Activated CD4-positive, alpha-beta T cell treated with anti-CD3 and anti-CD28 coated beads, Interleukin-2, Interleukin-6, amounts not matched to agents 100 ng/mL and 50 ng/mL, durations not matched to agents 16 hours and 8 hours (primary cell): ENCODE measurements at places on chromosomes 5 and 9.

DNA sequence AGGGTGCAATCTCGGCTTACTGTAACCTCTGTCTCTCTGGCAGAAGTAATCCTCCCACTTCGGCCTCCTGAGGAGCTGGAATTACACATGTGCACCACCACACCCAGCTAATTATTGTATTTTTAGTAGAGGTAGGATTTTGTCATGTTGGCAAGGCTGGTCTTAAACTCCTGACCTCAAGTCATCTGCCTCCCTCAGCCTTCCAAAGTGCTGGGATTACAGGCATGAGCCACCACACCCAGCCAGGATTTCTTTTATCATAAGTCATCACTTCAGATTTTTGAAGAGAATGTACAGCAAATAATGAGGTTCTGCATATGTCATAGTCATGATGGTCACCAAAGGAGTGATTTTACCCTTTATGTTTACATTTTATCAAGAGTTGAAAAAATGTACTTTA is 108.1 kb downstream of the GCNT1 start:
- no peak for DNase-seq

GRCh38 chr5:137336565-137337120 is 162.5 kb downstream of the SPOCK1 start:
- DNase-seq = no peak

GRCh38 chr5:67283275-67283987 is 86.8 kb upstream of the CD180 start:
- no peak for DNase-seq

GRCh38 chr9:31136524-31136923 is 1247.9 kb upstream of the ACO1 start:
- DNase-seq = no peak

GRCh38 chr9:78997296-78997695 is 574.5 kb upstream of the TLE4 start:
- DNase-seq = no peak

DNA sequence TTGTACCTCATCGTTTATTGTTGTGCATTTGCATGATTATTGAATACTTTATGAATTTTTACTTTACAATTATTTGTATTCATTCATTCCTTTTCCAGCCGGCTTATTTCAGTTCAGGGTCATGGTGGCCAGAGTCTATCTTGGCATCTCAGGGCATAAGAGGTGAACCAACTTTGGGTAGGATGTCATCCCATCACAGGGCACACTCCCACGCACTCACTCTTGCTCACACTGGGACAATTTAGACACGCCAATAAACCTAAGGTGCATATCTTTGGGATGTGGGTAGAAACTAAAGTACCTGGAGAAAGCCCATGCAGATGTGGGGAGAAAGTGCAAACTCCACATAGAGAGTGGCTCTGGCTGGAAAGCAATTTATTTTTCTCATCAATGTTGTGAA is 158.1 kb upstream of the MAST4 start:
- no peak for DNase-seq

- DNase-seq = no peak
Measured at GRCh38 chr9:133107961-133108793, 12.9 kb downstream of the RALGDS start.

DNA sequence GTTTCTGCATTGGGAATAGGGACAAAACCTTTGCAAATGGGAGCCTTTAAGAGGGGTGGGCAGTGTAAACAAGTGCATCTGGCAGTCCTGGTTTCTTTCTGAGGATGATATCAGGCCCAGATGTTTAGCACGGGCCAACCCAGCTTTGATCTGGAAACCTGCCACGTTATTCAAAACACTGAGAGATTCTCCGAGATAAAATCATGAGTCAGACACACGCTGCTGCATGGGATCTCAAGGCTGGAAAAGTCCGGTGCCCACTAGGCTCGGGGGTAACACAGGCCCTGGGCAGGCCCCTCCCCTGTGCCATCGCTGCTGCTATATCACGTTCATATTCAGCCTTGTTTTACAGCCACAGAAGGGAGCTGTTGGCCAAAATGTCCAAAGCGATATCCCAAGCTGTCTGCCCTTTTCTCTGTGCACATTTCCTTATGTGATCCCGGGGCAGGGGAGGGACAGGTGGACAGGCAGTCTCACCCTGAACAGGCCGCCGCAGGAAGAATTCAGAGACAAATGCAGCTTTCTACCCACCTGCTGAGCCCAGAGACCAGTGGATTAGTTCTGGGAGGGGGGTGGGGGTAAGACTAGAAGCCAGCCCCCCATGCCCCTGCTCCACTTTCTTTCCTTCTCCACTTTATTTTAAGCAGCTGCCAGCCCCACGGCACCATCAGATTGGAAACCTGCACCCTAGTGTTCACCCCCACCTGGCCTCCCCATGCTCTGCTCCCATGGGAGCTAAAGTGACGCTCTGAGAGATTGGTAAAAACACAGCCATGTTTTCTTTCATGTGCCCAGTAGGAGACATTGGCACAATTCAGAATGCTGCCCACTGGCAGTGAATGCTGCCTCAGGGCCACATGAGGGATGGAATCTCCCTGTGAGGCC is 63.1 kb downstream of the TMOD1 start:
- no peak for DNase-seq

GRCh38 chr5:67248703-67249589 is 52.3 kb upstream of the CD180 start:
- no peak for DNase-seq

DNA sequence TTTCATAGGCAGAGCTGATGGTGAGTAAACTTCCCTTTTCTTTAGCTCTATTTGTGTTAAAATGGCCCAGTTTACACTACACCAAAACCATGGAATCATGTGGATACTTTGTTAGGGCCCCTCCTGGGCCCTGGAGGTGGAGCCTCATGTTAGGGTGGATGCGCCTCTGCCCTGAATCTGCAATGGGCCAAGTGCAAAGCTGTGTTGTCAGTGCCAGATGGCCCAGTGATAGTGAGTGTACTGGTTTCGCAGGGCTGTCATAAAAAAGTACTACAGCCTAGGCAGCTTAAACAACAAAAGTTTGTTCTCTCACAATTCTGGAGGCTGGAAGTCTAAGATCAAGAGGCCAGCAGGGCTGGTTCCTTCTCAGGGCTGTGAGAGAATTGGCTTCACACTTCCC is 64.8 kb downstream of the HSPA4 start:
- DNase-seq = no peak

- DNase-seq = no peak
Measured at GRCh38 chr5:125526966-125527365, 780.5 kb upstream of the ZNF608 start.

DNA sequence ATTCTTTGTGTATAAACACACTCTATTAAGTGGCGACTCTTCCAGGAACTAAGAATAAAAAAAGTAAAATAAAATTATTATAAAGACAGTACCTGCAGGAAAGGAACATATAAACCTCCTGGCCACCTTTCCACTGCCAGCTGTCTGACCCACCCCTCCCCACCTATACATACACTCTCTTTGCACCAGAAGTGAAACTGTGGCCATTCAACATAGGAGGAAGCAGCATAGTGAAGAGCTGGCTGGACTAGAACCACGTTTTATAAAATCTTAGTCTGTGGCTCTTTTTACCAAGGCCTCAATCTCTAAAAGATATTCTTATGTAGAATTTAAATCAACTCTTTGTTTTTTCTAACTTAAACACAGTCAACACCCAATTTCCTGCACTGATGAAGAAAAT is 289.6 kb downstream of the GABRB2 start:
- no peak for DNase-seq

GRCh38 chr9:116849721-116850120 is 162.6 kb downstream of the TRIM32 start:
- no peak for DNase-seq

GRCh38 chr5:79878721-79879336 is 112.2 kb downstream of the MTX3 start:
- peak; percentile 60 for DNase-seq

GRCh38 chr5:121969660-121970295 is 8.0 kb downstream of the SRFBP1 start:
- DNase-seq = no peak

GRCh38 chr9:134226221-134226930 is 62.0 kb upstream of the RNU6ATAC start:
- DNase-seq = no peak

GRCh38 chr5:9712911-9713310 is 82.8 kb upstream of the TAS2R1 start:
- no peak for DNase-seq

GRCh38 chr5:91849069-91849468 is 466.0 kb upstream of the ARRDC3 start:
- DNase-seq = no peak

DNA sequence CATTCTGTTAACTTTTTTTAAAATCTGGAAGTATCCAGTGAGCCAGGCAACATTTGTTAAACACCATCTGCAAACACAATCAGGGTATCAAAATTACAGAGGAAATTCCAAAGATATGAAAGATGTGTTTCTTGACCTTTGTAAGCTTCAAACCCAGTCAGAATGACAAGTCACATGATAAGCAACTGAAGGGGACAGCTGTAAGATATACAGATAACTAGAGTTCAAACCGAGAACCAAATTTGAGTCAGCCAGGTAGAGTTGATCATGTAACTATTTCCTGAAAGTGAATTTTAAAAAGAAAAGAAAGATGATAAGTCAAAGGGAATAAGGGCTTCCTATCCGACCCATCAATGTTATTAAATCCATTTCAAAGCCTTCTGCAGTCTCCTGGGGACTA is 196.2 kb downstream of the DEPDC1B start:
- DNase-seq = peak; percentile 13

GRCh38 chr5:87081016-87081415 is 186.7 kb upstream of the RASA1 start:
- no peak for DNase-seq

DNA sequence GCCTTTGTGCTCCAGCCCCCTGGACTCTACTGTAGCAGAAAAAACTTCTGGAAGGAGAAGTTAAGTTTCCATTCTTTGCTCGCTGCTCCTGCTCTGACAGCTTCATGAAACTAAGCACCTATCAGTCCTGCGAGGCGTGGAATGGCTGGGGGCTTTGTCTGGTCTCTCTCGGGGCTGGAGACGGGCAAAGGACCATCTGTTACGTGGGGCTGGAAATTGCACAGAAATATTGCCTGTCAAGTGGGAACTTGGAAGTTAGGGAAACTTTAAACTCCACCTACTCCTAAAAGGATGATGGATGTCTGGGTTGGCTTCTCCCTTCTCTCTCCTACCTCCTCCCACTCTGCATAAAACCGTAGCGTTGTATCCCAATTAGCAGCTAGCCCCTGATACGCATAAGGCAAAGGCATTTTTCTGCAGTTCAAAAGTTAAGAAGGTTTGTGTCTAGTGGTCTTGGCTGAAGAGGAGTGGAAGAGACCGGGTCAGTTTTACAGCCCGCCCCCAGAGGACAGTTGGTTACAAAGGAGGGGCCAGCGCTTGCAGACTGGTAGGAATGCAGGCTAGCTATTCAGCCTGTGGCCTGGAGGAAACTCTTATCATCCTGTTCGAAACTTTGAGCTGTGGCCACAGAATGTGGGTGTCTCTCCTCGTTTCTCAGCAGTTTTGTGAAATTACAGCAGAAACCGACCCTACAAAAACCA is 1.3 kb downstream of the FBXL7 start:
- DNase-seq = no peak

DNA sequence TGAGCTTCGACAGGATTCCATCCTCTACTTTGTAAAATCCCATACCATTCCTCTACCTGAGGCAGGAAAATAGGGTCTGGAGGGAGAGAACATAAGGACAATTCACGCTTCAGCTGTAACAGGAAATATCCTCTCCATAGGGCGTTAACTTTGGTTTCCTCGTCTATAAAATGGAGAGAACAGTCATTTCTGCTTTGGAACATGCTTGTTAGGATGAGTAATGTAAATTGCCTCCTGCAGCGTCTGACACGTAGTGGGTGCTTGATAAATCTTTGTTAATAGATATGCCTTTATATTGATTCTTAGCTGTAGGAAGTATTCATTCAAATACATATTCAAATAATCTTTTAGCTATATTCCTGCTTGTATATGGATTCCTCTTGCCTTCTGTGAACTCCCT is 711 bp upstream of the SUB1 start:
- peak; percentile 39 for DNase-seq

DNA sequence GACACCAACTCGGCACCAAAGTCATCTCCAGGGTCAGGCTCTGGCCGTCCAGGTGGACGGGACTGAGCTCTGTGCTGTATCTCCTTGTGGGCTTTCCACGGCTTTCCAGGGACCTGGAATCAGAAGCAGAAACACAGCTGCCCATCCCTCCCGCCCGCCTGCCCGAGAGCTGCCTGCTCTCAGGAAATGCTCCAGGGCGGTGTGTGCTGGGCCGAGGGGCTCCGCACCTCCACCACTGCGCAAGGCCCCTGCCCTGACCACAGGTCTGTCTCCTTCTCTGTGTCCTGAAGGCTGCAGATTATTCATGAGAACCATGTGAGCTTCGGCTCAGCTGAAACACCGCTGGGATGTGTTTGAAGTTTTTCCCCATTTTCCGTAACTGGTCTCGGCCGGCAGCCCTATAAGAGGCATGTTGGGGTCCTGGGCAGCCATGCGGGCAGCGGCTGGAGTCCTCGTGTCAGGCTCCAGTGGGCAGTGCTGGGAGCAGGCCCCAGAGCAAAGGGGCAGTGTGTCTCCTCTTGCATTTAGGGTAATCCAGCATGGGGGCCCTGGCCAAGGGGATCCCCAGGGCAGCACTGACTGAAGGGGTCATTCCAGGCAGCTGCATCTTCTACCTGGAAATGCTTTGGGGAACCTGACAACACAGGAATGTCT is 22.8 kb downstream of the NKD2 start:
- no peak for DNase-seq

GRCh38 chr5:60056191-60056590 is 162.7 kb upstream of the PDE4D start:
- DNase-seq = no peak

DNA sequence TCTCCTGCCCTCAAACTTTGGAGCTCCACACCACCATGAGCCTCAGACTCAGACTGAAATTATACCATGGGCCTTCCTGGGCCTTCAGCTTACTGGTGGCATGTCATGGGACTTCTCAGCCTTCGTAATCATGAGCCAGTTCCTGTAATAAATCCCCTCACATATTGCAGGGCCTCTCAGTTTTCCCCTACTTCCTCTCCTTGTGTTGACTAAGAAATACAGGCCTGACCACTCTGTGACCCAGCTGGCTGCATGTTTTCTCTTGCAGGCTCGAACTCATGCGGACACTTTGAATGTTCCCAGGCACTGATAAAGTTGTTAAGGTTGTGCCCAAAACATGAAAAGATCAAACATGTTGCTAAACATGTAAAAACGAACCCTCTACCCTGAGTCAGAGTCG is 26.2 kb upstream of the SHC3 start:
- no peak for DNase-seq

DNA sequence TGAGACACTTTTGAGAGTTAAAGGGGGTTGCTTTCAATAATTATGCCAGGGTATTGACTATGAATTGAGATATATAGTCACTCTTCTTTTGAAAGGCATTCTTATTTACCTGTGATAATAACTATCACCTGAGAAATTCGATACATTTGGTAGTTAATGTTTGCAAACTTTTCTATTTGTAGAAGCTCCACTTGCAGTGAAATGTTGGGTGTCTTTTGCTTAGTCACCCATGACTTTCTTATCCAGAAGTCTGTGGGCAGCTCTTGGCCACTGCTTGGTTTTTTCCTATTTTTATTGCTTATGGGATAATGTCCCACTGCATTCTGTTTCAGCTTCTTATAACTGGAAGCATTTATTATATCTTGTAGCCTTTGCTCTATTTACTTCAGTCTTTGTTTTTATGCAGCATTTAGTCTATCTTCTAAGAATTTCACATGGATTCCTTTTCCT is 3.9 kb downstream of the MACIR start:
- no peak for DNase-seq
